ENCODE measurements at places on chromosomes 2 and 18.
A peak's percentile ranks its signal among the peaks of the same experiment; 100 is the strongest.

- DNase-seq, result no peak
Measured at GRCh38 chr2:9382604-9383235, 40.6 kb downstream of the ITGB1BP1 start.

DNA sequence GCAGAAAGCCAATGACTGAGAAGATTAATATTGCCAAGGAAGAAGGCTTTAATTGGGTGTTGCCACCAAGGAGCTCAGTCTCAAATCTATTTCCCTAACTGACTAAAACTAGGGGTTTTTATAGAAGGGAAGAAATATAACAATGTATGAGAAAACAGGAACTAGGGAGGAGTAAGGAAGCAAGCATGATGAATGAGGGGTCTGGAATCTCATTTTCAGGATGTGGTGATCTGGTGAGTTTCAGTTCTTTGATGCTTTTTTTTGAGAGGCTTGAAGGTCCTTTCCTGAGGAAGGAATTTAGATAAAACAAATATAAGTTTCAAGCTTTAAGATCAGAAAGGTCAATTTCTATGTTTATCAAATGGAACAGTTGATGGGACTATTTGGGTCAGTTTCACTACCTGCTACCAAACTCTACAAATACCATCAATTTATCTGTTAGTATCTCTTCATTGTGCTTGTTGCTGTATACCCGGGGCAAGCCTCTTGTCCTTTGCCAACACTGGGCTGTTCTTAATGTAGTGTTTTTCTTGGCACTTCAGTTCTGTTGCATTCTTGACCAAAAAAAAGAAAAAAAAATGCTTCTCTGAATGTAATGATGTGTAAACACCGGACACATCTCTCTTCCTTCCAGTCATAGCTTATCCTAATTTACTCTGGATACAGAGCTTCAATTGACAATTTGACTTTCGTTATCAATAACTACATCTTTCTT is 357.0 kb downstream of the GALNT13 start:
- no peak for DNase-seq

- DNase-seq, result no peak
Measured at GRCh38 chr18:22210311-22210754, 40.9 kb downstream of the GATA6 start.

DNA sequence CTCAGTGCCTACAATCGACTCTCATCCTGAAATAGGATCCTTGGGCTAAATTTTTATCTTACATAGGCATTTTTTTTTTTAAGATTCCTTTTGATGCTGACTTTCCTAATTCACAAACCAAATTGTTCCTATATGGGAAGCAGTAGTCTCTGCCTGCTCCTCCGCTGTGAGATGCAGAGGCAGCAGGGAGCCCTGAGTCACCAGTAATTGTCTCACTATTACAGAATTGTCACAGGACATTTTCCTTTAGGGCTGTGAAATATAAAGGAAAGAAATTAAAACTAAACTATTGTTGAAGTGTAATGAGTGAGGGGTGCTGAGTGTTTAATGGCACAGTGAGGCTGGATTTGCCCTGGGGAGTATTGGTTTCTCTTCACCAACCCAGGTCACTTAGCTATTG is 63.8 kb downstream of the MYO3B start:
- DNase-seq, result no peak

DNA sequence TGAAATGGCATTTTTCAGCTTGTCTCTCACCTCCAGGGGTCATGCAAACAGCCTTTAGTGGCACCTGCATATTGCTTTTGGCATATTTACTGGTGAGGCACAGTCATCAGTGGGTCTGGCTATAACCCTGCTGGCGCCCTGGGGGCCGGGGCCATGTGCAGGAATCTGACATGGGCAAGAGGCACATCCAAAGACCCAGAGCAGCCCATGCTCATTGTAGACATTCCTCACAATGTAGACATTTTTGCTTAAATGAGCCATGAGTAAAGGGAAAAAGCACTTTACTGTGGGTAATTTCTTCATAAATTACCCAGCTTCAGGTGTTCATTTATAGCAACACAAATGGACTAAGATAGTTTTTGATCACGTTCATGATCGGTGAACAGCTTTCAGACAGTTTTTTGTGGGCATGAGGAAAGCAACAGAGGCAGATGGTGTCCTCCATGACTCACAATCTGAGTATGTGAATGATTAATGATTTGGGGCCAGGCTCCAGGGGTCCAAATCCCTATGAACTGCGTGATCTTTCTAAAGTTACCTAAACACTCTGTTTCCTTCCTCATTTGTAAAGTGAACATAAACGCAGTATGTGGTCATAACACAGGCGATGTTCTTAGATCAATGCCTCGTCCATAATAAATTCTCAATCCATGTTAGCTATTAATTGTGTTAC is 85.8 kb downstream of the LIPG start:
- no peak for DNase-seq

GRCh38 chr2:184339966-184340365 is 258.4 kb upstream of the ZNF804A start:
- DNase-seq, result no peak

DNA sequence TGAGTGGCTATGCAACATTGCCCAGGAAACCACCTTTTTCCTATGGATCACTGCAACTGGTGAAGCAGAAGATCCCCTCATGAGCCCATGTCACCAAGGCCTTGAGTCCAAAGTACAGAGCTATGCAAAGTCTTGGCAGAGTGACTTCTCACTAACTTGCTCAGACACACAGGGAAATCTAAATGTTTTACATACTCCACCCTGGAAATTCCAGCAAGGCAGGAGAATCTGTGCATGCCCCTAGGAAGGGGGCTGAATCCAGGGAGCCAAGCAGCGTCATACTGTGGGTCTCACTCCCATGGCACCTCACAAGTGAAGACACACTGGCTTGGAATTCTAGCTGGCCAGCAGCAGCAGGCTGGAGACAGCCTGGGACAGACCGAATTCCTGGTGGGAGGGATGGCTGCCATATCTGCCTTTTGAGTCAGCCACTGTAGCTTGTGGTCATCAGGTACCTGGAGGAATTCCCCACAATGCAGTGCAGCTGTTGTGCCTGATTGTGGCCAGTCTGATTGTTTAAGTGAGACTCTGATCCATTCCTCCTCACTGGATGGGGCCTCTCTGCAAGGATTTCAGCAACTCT is 1817.4 kb downstream of the SUCLG1 start:
- no peak for DNase-seq

DNA sequence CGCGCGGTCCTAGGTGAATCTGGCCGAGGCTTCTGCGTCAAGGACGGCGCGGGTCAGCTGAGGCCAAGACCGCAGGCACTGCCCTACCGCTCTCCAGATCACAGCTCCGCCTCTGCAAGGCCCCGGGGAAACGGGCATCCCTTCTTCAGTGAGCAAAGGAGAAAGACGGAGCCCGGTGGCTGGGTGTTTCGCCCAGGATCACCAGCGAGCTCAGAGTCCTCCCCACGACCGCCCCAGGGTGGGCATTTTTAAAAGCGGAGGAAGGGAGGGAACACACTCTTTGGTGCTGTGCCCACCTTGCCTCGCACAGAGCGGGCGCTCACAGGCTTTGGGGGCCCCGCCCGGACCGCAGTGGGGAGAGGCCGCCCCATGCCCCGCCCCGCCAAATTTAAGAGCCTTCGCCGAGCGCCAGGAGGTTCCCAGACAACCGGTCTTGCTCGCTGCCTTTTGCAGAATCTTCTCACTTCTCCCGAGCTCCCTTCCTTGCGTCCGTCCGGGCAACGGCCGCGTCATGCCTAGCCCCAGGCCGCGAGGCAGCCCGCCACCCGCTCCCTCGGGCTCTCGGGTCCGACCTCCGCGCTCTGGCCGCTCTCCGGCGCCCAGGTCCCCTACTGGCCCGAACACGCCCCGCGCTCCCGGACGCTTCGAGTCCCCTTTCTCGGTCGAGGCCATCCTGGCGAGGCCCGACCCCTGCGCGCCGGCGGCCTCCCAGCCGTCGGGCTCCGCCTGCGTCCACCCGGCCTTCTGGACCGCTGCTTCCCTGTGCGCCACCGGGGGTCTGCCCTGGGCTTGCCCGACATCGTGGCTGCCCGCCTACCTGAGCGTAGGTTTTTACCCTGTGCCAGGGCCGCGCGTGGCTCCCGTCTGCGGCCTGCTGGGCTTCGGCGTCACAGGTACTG is at the start of gene NOTO:
NOTO (plus strand) TSS at position 419 of the 899 bp plus-strand sequence; CDS start at position 512, 93 bp downstream.
- DNase-seq, result no peak

- no peak for DNase-seq
Measured at GRCh38 chr2:3035385-3036050, 342.1 kb downstream of the EIPR1 start.

DNA sequence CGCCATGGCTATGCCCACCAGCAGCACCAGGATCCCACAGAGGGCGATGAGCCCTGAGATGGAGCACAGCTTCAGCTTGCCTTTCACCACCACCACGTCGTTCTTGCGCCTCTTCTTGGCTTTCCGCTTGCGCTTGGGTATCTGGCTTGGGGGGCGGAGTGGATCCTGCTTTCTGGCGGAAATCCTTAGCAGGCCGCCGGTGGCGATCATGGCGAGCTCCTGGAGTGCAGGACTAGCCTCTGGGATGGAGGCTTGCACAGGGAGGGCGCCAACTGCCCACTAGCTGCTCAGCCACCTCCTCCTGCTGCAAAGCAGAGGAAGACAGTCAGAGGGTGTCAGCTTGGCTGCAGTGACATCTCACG is 3.5 kb downstream of the TMEM200C start:
- DNase-seq, result no peak

GRCh38 chr2:48089644-48090043 is 183.3 kb upstream of the FBXO11 start:
- DNase-seq, result no peak

- DNase-seq, result no peak
Measured at GRCh38 chr18:32243358-32243757, 53.5 kb downstream of the MEP1B start.

DNA sequence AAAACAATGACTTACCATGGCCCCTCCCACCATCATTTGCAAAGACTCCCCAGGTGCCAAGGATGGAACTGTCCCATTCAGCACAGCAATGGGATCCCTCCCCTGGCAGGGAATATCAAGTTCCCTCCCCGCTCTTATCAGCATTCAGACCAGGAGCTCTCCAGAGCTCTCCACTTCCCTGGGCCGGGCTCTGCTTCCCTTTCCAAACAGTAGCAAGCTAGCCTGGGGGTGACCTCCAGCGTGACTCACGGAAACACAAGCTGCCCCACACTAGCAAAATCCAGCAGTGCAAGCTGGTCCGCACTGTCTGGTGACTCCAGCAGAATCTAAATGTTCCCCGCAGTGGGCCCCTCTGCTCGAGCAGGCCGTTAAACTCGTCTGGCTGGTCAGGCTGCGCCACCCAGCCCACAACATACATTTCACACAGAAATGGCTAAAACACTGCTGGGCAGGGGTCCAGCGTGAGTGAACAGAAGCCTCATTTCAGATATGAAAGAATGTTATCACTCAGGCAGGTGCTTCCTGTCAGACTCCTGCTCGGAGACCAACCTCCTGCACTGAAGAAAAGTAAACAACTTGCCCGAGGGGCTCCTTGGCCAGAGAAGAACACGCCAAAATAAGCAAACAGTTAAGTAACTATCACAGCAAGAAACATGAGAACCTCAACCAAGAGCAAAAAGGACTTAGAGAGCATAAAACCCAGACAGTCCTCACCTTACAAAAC is 33.9 kb downstream of the STAT1 start:
- DNase-seq, result no peak

DNA sequence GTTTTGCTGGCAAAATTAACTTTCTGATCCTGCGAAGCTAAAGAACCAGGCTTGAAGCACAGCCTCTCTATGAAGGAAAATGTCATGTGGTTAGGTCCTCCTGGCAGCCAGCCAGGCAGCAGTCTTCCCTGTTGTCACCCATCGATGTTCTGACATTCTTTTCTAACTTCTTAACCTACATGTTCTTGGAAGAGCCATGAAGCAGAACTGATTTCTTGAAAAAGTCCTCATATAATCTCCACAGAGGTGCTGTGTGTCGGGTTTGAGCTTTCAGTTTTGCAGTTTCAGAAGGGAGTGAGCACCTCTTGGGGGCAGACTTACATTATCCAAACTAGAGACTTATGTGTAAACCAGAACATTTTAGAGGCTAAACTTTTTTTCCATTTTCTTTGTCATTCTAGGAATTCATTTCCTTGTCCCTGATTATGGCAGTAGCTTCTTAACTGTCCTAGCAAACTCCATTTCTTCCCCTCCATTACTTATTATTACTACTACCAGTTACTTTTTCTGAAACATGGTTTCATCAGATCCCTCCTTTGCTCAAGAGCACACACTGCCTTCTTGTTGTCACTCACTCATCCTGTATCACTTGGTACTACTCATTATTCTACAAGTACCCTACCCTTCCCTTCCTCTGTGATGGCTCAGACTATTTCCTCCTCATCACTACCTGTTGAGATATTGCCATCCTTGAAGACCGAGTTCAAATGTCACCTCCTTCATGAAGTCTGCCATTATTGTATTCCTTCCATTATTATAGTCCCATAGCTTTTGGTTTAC is 31.1 kb downstream of the DOK1 start:
- no peak for DNase-seq

DNA sequence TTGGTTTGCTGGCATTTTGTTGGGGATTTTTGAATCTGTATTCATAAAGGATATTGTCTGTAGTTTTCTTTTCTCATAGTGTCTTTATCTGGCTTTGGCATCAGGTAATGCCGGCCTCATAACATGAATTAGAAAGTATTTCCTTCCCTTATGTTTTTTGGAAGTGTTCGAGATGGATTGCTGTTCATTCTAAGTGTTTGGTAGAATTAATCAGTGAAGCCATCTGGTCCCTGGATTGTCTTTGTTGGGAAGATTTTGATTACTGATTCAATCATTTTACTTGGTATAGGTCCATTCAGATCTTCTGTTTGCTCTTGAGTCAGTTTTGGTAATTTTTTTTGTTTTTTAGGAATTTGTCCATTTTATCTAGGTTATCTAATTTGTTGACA is 22.3 kb downstream of the KIAA1328 start:
- DNase-seq, result no peak

DNA sequence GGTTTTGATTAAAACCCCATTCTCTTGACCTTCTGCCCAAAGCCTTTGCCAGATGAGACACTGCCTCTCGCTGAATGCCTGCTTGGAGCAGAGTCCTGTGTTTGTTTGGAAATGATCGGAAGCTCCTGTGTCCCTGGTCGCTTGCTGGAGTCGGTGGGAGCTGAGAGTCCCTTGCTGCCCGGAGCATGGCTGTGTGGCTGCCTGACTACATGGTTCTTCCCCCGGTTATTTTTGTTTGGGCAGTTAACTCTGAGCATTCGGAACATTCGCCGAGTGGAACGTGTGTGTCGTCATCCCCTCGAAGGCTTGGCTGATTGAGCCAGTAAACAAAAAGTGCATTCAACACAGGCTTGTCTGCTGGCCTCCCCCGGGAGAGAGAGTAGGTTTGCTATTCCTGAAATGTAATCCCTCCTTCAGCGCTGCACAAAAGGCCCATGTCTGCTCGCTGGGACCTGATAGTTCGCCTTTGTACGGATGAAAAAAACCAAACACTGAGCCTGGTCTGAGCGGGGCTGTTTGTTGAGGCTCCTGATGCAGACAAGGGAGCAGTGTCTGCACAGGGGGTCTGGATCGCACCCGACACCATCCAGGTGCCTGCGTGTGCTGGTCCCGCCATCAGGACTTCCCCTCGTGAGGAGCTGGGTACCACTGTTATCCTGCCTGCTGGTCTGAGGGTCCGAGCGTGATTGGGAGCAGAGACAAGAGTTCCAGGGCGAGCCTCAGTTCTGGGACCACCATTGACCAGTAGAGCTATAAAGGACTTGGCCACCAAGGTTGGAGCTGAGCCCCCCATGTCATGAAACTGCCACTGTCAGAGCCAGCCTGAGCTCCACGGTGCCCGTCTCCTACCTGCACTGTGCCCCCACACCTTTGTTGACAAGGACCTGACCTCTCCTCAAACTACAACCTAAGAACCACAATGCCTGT is 83.8 kb downstream of the AGAP1 start:
- no peak for DNase-seq

GRCh38 chr18:77000527-77000926 is 132.1 kb downstream of the MBP start:
- DNase-seq, result peak; percentile 40

GRCh38 chr18:46067438-46068007 is 4.5 kb downstream of the PSTPIP2 start:
- no peak for DNase-seq

Measured in T-cell (primary cell).